ENCODE measurements at places on chromosomes 11 and 22.

GRCh38 chr11:117830072-117830471, 5.5 kb upstream of the FXYD2 start:
- DNase-seq = no peak

GRCh38 chr22:46078241-46079092, 71.9 kb upstream of the PPARA start:
- no peak for DNase-seq

- DNase-seq = no peak
These were observed 196.1 kb upstream of the TBCEL start for GRCh38 chr11:120827820-120828219.

DNA sequence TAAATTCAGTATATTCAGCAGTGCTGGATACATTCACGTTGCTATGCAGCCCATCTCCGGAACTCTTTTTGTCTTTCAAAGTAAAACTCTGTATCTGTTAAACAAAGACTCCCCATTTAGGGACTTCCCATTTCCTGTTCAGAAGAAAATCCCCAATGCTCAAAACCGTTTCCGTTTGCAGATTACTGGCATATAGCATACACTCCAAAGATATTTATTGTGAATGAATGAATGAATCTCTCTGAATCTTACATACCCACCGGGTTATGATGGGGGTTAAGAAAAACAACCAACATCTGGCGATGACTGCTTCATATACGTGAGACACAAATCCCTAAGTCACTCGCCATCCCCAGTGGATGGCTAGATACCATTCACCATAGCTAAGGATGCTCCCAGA, 1.6 kb downstream of the THY1 start:
- no peak for DNase-seq

- DNase-seq = peak; percentile 40
These were observed 807 bp upstream of the ZNF74 start for GRCh38 chr22:20392983-20393704.

DNA sequence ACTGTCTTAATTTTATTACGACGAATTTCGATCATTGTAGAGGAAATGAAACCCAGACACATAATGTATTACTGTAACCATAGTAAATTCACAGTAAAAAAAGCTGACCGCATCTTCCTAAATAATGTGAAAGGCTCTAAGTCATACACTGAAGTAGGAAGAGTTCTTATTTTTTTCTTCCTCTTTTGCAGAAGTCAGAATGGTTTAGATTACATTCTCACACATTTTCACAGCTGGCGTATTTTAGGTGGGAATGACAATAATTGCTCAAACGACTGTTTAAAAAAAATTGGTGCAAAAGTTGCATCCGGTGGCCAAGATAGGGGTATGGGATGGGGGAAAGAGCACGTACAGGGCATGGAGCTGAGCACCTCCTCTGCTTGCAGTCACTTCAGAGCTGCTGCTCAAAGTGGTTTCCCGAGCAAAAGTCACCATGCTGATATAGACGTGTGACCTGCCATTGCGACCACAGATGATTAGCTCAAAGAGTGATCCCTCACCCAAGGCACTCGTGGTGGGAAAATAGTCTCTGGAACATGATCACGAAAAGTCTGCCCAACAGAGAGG, 35.3 kb downstream of the MMP13 start:
- no peak for DNase-seq

GRCh38 chr11:61092908-61093763, 9.2 kb upstream of the CD5 start:
- no peak for DNase-seq

GRCh38 chr22:19218541-19219233, 40.2 kb upstream of the SLC25A1 start:
- peak; percentile 10 for DNase-seq

DNA sequence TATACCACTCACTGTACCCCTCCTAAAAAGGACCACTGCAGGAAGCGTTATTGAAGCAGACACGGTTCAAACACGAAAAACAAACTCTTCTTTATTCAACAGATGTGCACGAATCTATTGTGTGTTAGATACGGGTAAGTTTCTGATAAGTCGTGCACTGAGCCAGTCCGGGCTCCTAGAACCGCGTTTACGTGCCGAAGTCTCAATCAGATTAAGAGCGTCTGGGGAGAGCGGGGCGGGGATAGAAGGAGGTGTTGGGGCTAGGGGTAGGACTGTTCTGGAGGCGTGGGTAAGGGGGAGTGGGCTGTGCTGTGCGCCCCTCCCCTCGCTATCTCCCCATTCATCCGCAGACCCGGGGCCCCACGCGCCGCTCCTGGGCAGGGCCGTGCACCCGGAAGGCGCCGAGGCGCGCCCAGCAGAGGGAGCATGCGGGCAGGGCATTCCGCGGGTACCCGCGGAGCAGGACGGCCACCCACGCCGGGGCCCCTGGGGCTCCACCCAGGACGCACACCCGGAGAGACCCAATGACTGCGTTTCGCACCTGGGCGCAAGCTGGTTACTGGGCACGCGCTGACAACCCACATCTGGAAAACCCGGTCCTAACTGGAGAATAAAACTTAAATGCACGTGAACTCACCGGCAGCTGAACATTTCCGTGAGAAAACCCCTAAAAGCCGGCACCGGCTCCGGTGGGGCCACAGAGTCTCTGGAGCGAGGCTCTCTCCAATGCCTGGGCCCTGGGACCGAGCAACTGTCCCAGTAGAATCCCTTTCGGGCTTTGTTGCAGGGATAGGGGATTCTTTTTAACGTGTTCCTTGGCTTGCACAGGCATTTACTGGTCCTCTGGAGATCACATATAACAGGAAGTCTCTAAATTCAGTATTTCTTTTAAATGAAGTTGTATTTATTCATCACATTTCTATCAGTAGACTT, 40.6 kb downstream of the WEE1 start:
- peak; percentile 87 for DNase-seq

DNA sequence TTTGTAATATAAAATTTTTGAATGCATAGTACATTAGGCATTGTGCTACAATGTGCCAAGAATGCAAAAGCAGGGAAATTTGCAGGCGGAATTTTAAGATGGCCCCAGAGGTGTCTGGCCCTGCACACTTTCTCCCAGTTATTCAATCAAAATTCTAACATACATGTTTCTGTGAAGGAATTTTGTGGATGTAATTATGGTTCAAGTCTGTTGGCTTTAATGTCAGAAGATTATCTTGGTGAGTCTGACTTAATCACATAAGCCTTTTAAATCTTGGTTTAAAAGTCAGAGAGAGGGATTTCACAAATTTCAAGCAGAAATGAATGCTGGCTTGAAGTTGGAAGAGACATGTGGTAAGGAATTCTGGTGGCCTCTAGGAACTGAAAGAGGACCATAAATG, 423.4 kb upstream of the CCDC179 start:
- DNase-seq = no peak

DNA sequence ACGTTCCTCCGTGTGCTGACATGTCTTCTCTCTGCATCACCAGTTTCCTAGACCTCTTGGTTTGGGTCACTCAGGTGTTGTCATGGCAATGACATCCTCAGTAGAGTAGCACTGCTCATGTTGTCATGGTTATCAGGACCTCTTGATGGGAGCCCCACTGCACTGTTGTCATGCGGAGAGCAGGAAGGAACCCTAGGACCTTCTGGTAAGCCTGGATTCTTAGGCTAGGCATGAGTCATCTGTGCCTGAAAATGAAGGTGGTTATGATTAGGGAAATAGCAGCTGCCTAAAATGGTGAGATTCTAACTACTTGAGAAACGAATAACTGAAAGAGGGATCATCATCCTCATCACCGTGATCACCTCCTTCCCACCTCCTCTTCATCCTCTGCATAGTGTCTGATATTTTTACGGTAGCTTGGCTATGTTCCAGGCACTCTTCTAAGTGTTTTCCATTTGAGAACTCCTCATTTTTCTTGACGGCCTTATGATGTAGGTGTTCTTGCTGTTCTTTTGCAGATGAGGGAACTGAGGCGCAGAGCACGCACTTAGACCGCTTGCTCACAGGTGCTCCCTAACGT, 858.4 kb downstream of the NTM start:
- no peak for DNase-seq

- no peak for DNase-seq
These were observed 8.5 kb downstream of the CCDC88B start for GRCh38 chr11:64348383-64349024.

DNA sequence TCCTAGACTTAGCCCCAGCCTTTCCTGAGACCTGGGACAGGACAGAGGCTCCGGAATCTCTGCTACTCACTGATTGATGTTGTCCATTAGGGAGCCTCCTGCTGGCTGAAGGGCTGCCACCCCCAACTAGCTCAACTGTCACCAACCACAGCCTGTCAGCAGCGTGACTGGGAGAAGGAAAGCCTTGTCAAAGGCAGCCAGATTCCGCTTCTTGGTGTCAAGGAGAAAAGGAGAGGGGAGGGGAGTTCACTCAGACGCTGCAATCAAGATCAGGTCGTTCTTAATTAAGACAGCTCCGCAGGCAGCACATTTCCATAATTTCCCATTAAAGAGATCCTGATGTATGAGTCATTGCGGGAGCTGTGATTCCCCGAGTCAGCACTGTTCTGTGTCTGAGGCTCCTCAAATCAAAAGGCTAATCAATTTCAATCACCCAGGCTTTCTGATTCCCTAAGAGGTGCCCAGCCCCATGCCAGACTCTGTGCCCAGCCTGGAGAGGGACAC, 152.8 kb upstream of the ZBED5 start:
- DNase-seq = peak; percentile 50

GRCh38 chr11:79437278-79437980, 3.4 kb downstream of the TENM4 start:
- no peak for DNase-seq

All from NCI-H146 (cell line).